ENCODE measurements at places on chromosomes 1 and 21.

DNA sequence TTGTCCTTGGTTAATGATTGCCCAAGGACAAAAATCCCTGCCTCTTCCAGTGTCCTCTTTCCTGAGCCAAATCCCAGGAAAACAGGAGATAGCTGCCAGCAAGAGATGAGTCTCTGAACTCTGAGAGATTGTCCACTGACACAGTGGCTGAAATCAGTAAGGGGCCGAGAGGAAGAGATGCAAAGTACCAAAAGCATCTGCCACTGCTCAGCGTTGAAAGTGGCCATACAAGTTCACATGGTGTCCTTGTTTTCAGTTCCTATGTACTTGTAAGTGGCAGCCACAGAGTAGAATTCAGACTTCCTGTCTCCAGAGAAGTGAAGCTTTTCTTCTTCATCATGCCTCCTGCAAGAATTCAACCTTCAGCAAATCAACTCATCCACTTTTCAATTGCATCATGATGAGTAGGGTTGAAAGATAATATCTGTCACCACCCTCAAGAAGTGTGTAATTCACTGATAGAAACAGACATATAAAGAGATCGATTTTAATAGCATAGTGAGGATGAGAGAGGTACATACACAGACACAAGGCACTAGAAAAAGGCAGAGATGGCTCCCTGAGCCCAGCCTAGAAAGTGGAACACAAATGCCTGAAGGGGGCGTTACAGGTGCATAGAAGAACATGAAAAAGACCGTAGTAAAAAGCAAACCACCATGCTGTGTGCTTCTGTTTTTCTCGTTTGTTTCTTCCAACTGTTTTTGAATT lies 185.8 kb downstream of the MRPL39 start:
- no peak for DNase-seq

DNA sequence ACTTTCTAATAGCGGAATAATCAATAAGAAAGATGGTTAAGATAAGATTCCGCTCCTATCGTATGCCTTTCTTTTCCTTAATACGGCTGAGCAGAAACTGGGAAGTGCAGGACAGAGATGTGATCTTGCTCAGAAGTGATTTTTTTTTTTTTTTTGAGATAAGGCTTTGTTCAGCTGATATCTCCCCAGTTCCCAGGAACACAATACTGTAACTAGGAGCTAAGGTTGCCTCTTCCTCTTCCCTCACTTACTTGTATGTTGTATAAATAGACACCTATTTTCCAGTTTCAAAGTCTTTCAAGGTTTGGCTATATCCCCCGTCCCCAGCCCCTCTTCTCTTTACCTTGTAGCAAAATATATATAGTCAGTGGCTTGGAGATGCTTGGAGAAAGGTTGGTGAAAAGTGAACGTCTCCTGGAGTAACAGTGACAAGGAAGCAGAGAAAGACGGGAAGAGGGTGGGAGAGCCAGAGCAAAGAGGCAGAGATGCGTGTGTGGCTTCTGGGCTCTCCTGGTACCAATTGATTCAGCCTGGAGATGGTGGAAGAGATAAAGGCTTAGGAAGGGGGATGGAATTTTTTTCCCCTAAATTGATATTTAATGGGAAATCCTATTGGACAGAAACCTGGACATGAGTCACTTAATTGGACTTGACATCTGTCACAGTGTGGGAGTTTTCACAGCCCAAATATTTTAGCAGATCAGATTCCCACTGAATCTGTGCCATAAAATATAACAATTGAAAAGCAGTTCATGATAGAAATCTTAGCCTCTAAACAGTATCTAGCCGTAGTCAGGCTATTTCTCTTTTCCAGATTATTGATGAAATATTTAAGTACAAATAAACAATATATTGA lies at the start of gene NHLH2:
TSS of gene NHLH2 (minus strand) at position 522 of the 856 bp plus-strand sequence. CDS start 2,754 bp downstream, outside the sequence.
- no peak for DNase-seq

DNA sequence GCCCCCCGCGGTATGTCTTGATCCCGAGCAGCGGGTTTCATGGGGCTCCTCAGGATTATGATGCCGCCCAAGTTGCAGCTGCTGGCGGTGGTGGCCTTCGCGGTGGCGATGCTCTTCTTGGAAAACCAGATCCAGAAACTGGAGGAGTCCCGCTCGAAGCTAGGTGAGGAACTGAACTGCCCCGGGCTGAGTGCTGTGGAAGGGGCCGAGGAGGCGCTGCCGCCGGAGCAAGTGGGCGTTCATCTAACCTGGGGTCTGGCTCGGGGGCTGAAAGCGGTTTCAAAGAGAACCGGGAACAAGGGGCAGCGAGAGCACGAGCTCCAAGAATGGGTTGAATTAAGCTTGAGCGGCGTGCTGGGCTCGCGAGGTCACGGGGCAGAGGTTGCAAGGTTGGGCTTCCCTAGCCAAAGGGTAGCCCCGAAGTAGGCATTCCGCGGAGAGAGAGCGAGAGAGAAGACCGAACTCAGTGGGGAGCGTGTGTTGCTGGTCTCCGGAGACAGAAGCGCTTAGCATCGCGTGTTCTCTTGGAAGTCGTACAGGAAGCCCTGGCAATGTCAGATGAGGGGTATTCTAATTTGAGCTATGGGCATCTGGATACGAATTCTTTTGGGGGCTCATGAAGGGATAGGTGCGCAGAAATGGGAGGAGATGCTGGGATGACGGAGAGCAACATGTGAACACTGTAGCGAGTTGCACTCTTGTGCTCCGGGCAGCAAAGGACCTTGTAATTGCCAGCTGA lies 732 bp downstream of the HS2ST1 start:
- DNase-seq = peak; percentile 16

DNA sequence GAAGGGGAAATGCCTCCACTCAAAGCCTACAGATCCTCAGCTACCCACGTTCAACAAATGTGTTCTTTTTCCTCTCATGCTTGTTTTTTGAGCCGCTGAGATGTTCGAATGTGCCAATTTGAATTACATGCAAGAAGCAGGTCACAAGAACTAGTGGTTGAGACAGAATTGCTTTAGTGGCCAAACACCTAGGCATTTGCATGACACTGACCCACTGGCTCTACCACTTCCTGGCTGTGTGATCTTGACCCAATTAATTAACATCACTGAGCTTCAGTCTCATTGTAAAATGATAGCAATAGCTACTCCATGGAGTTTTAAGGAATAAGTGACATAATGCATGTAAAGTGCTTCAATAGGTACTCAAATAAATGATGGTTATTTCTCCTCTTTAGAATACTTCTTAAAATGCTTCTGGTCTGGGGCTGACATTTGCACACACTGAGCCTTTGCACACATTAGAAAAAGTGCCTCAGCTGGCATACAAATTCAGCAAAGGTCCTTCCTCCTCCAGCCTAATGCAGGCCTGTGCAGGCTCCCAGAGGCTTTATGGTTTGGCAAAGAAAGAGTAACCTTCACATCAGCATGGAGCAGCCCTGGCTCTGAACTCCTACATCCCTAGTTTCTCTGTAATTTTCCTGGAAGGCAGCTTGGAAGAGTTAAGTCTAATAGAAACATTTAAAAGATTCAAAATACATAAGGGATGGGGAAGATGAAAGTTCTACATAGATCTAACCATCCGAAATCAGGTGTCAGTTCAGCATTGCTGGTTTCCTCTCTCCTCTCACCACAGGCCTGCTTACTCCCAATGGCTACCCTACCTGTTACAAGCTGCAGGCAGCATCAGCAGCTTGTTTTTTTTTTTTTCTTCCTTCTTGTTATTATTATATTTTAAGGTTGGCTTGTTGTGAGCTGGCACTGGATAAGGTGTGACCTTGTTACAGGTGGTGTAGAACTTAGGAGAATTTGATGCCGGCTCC lies 107.4 kb downstream of the TBX19 start:
- no peak for DNase-seq

- DNase-seq = no peak
Measured at GRCh38 chr1:211287218-211287617, 28.1 kb downstream of the RCOR3 start.

DNA sequence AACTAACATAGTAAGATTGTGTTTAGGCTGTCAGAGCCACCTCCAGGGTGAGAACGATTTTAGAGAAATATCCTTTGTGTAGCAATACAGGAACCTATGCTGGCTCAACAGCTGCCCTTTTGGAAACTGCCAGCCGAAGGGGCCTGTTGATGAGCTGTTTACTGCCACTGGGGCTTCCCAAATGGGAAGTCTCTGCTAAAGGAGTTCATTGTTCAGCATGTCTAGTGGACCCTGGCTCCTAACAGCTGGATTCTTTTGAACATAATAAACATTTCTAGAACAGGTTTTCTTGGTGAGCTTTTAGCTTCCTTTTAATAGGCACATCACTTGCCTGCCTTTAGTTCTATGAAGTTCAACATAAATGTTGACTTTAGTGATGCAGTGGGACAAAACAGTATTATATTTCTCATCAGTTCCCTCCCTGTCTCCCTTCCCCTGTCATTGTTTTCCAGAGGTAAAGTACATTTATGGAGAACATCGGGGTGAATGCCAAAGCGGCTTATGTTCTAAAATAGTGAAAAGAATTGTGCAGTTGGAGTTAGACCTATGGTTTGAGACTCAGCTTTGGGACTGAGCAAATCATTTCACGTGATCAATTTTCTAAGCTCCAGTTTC lies 57.4 kb downstream of the UCK2 start:
- no peak for DNase-seq

GRCh38 chr1:43554444-43554992 lies 23.8 kb downstream of the PTPRF start:
- DNase-seq = peak; percentile 3

- no peak for DNase-seq
Measured at GRCh38 chr1:9321480-9321849, 28.8 kb downstream of the SPSB1 start.

- DNase-seq = no peak
Measured at GRCh38 chr1:100313382-100313781, 38.9 kb upstream of the CDC14A start.

- DNase-seq = no peak
Measured at GRCh38 chr1:216531263-216532239, 108.3 kb upstream of the USH2A start.

GRCh38 chr1:151887028-151887427 lies 22.3 kb downstream of the THEM4 start:
- no peak for DNase-seq

- no peak for DNase-seq
Measured at GRCh38 chr1:60896701-60897363, 185.5 kb upstream of the NFIA start.

DNA sequence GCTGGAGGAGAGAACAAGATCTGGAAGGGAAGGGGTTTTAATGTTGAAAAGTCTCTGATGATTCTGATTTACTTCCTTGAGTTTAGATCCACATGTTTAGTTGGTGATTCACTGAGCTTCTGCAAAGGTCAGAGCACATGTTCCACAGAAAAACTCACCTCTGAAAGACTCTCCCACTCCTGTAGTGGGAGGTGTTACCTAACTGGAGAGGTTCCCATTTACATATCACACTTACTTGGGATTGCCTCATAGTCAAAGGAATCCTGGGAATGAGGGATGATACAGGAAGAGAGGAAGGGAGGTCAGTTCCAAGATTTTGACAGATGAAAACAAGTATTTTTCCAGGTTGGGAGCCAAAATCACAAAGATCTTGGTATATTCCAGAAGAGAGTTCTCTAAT lies 2.7 kb upstream of the NTNG1 start:
- DNase-seq = no peak

DNA sequence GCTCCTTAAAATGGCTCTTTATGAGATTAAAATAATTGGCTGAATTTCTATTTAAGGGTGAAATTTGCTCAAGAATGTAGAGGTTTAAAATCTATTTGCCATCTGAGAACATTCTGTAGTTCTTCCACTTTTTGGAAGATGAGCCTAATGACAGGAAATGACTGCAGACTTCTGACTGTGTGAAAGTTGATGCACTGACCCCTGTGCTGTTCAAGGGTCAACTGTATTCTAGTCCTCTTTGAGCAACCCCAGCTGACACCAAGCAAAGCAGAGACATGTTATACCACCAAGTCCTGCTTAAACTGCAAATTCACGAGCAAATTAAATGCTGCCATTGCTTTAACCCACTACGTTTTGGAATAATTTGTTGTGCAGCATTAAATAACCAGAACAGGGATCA lies 26.6 kb downstream of the DDAH1 start:
- no peak for DNase-seq

DNA sequence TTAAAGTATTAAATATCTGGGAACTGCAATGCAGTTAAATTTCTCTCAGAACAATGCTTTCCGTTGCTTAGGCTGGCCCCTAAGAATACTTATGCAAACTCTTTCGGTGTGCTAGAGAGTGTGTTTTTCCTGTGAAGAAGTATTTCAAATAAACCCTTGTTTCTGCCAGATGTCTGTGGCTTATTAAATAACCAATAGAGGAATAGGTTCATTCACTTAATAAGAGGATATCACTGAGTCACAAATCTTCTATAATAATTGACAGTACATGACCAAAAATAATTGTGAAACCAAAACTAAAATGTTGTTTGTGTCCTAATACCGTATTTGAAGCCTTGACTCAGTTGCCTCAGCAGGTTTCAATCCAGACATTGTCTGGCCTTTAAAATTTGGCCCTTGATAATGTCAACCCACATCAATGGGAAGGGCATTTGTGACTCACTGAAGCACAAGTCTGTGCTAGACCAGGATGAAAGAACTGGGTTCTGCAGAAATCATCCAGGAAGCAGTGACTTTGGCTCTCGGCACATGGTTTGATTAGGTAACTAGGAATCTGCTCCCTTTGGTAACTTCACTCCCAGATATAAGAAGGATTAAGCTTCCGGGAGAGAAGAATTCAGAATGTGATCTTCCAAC lies 104.2 kb upstream of the BARHL2 start:
- DNase-seq = no peak

- DNase-seq = no peak
Measured at GRCh38 chr1:51070640-51071039, 31.4 kb upstream of the C1orf185 start.

DNA sequence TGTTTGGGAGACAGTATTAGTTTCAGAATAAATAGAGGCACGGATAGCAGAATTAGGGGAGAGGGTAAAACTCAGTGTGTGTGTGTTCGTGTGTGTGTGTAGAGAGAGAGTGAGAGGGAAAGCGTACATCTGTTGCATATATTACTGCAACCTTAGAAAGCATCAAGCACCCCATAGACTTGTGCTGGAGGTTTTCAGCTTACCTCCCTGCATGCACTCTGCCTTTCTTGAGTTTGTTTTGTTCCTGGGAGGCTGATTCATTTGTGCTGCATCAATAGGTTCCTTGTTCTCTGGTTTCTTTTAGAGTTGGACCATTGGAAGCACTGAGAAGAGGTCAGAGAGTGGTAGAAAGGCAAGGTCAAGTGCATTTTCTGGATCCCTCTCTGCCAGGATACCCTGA lies 104.4 kb upstream of the KCNK1 start:
- no peak for DNase-seq
